Activated CD4-positive, alpha-beta T cell treated with anti-CD3 and anti-CD28 coated beads for 24 hours (primary cell): ENCODE measurements at places on chromosomes 16 and 17.
A peak's percentile ranks its signal among the peaks of the same experiment; 100 is the strongest.

DNA sequence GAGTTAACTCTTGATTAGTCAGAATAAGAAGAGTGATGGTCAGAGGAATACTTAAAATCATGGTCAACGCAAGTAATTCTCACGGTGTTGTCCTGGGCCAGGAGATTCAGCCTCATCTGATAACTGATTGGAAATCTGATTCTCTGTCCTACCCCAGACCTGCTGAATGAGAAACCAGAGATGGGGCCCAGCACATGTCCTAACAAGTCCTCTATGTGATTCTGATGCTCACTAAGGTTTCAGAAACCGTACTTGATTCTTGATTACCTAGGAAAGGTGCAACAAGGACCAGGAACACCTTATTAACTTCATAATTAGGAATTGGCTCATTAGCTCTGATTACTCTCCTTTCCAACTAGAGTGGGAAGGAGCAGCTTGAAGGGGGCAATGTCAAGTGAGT is 44.5 kb downstream of the ANKFY1 start:
- no peak for DNase-seq

GRCh38 chr17:49051269-49051668 is 54.1 kb downstream of the IGF2BP1 start:
- no peak for DNase-seq

DNA sequence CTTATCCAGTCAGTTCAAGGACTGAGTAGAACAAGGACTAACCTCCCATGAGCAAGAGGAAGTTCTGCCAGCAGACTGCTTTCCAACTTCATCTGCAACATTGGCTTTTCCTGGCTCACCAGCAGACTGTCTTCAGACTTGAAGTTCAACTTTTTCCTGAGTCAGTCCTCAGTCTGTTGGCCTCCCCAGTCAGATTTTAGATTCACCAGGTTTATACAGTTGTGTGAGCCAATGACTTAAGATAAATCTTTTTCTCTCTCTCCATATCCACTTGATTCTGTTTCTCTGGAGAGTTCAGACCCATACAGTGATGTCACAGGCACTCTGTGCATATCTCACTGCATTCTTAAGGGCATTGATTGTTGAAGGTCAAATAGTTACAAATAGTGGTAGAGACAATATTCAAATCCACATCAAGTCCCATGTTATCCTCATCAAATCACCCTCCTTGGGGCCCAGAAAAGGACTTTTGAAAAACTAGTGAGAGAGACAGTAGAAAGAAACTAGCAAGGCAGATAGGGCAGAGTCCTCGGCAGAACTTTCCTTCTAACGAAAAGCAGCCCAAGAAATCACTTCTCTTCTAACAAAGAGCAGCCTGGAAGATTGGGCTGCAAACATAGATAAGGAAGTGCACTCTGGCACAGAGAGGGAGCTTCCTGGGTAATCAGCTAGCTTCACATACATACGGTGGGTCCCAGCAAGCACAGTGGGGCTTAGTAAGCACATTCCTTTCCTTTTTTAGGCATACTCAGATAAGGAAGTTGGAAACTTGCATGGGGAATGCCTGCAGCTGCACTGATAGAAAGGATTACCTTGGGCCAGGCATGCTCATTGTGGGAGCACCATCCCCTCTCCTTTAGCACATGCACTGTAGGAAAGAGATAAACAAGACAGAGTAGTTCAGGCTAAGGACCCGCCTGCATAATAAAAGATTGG is 132.3 kb upstream of the FAM20A start:
- no peak for DNase-seq

GRCh38 chr17:58358408-58359172 is 6.6 kb upstream of the SUPT4H1 start:
- no peak for DNase-seq

DNA sequence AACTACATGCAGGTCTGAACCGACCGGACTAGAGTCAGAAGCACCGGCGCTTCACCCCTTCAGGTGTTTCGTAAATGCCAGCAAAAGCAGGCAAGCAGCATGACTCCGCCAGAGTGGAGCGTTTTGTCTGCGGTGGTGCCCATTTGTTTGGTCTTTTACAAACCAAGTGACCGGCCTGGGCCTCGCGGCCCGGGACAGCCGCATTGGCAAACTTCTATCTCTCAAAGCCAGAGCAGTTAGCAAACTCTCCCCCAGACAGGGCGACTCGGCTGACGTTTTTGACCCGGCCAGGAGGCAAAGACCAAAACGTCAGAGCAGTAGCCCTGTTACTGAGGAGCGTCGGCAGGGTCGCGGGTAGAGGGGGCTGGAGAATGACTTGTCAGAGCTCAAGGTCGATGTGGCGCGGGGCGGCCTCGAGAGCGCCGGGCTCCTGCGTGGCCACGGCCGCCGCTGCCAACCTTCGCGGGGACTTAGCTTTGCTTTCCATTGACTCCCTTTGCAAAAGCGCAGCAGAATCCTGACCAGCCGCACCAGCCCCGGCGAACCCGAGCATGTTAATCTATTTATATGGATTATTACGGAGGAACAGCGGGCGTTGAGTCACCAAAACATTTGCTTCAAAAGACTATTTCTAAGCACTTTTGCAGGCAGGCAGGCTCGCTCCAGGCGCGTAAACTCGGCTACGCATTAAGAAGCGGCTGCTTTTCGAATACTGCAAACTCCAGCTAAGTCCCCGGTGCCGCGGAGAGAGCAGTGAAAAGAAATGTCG is 763 bp upstream of the SOX9 start:
- DNase-seq = no peak

GRCh38 chr17:17376362-17376761 is 73.2 kb downstream of the NT5M start:
- DNase-seq = no peak

DNA sequence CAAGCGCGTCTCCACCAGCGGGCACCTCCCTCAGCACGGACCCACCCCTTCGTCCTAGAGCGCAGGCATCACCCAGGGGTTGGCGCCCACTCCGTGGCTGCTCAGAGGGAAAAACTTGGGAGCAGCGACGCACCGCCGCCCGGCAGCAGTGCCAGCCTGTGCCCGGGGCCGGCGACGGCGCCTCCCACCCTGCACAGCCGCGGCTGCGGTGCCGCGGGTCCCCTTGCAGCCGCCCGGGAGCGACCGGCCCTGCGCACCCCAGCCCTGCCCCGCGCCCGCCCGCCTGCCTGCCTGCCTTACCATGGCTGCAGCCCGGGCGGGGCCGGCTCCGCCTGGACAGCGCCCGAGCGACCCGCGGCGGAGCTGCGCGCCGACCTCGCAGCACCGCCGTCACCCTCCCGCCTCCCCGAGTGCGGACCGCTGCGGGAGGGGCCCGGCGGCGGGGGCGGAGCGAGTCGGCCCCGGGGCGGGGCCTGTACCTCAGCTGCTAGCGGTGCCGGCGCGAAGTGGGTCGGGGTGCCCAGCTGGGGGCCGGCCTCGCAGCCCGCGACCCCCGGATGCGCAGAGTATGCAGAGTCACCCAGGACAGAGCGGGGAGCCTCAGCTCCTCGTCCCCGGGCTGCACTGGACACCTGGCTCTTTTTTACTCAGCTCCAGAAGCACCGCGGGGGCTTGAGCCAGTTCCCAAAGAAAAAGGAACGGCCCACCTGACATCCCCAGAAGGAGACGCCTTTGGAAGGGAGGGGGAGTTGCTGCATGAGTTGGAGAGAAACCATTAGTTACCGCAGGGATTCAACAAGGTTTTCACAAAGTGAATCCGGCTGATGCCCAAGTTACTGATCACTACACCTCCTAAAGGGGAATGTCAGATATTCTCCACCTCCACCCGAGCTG is 17.5 kb upstream of the MTMR4 start:
- peak; percentile 47 for DNase-seq

GRCh38 chr16:78500659-78501270 is 401.3 kb downstream of the WWOX start:
- no peak for DNase-seq

DNA sequence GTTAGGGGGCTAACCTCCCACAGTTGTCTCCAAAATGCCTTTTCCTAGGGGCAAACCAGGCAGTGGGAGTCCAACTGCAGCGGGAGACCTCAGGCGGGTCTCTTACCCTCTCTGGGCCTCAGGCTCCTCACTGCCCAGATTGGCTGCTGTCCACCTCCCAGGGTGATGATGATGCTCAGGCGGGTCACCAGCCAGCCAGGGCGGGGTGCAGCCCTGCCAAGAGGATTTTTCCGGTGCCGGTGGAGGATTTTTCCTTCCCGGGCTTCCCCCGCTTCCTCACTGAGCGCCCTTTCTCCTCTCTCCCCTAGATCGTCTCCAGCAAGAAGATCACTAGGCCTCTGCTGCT is 22.8 kb downstream of the CPNE2 start:
- no peak for DNase-seq

DNA sequence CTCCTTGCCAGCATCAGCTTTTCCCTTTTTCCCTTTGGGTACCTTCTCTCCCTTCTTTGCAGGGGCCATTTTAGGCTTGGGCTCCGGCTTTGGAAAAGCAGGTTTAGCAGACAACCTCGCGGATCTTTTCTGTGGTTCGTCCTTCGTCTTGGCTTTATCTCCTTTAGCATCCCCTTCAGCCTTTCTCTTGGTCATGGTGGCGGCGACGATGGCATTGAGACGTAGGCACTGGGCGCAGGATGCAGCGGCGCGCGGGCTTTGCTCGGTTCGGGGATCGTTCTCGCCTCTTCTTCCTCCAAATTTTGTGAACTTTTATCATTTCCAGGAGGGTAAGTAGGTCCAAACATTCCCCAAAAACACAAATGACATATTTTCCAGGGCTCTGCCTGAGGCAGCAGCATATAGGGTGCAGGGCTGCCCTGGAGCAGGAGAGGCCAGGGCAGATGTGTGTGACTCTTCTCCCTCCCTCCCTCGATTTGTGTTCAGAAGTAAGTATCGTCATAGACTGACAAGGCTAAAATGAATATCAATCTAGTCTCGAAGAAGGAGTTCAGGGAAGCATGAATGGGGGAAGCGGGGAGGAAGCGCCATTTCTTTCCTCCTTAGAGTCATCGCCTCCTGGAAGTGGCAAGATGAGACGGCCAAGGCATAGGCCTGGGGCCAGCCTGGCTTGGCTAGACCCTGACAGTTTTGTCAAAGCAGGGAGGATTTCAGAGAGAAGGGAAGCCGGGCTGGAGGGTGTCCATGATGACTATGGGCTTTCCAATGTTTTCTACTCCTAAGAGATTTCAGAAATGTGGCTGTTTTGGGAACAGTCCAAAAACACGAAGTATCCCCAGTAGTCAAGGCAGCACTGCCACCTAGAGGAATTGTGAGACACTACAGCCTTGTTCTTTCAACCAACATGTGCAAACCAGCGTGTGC is 13.2 kb downstream of the CHCT1 start:
- DNase-seq = peak; percentile 35

DNA sequence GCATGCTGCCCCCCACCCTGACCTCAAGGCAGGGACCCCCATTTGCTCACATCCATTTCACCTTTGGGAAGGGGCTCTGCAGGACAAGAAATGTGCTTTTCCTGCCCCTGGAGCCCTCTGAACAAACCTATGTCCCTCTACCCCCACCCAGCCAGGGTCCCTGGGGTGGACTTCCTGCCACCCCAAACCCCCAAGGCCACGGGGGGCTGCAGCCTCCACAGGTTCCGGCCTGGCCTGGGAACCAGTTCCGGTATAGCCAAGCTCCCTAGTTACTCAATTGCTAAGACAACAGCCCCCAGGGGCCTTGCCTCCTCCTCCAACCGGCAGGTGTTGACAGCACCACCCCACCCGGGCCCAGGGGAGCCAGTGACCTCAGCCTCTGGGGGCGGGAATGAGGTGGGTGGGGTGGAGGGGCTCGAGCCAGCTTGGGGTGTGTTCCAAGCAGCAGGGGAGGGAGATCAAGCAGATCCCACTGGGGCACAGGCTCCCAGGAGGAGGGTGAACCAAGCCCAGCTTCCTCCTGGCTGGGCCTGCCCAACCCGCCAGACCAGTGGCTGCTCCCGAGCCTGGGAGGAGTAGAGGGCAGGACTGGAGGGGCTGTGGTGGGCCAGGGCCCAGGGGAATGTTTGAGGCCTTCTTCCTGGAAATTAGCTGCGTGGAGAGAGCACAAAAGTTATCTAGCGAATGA is 6.6 kb downstream of the PNMT start:
- no peak for DNase-seq

DNA sequence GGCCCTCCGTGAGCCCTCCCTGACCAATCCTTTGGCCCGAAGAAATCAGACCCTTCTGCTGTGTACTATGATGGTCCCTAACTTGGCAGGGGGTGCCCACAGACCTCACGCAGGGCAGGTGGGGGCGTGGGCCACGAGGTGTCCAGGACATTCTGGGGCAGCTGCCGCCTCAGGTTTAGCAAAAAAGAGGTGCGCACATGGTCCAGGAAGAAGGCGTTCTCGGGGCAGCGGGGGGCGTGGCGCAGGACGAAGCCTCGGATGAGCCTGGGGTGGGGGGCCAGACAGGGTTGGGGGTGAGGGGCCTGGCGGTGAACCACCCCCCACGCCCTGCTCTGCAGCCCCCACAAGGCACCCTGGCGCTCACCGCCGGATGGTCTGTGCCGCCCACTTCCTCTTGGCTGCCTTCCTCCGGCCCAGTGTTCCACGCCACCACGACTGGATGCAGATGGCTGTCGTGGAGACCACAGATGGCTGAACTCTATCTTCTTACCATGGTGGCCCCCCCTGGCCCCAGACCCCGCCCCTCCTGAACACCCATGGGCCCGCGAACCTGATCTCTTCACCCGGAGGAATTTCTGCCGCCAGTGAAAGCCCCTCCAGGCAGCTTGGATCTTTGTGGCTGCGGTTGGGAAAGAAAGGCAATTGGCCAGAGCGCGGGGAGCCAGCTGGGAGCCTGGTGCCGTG is 14.2 kb upstream of the CRK start:
- no peak for DNase-seq

- no peak for DNase-seq
Observed at GRCh38 chr17:49581648-49581998, 6.0 kb downstream of the NXPH3 start.

DNA sequence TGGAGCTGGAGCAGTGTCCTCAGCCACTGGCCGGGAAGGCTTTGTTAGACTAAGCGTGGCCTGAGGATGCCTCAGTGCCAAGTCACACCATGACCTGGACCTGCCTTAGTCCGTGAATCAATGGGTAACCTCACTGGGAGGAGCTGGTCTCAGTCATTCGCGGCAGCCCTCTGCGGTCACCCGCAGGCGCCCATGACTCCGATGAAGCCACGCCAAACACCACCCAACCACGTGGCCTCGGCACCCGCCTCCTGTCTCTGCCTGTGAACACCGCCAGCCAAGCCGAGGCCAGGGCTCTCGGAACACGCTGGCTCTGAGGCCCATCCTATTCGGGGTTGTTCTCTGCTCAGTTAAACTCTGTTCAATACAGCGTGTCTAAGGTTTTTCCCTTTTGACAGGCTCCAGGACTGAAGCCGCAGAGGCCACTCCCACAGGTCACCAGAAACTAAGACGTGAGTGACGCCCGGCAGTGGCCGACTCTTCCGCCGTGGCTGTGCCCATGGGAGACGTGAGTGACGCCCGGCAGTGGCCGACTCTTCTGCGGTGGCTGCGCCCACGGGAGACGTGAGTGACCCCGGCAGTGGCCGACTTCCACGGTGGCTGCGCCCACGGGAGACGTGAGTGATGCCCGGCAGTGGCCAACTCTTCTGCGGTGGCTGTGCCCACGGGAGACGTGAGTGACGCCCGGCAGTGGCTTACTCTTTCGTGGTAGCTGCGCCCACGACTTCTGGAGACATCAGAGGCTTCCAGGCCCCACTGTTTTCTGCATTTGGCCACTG is 16.8 kb upstream of the PABPN1L start:
- DNase-seq = no peak
